ENCODE measurements at places on chromosomes 1 and 21.

GRCh38 chr1:22470227-22470626 lies 18.6 kb downstream of the ZBTB40 start:
- DNase-seq = no peak

DNA sequence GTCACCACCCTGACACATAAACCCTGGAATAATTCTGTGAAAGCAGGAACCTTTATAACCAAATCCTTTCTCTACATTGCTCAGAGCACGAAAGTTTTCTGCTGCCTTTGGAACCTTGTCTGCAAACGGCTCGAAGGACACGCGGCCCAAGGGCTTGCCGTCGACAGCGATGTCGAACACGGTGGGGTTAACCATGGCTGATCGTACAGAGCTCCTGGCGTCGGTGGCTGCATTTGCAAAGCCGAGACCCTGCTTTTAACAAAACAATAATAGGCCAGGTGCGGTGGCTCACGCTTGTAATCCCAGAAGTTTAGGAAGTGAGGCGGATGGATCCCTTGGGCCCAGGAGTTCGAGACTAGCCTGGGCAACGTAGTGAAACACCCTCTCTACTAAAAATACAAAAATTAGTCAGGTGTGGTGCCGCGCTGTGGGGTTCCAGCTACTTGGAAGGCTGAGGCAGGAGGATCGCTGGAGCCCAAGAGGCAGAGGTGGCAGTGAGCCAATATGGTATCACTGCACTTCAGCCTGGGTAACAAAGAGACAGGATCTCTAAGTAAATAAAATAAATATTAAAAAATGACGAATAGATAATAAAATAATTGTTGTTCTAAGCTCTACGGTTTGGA lies 2.2 kb upstream of the EIF2B3 start:
- no peak for DNase-seq

GRCh38 chr21:43995521-43996105 lies 16.5 kb upstream of the TRAPPC10 start:
- no peak for DNase-seq

- DNase-seq = no peak
Observed at GRCh38 chr21:28671549-28672195, 321.0 kb downstream of the LTN1 start.

DNA sequence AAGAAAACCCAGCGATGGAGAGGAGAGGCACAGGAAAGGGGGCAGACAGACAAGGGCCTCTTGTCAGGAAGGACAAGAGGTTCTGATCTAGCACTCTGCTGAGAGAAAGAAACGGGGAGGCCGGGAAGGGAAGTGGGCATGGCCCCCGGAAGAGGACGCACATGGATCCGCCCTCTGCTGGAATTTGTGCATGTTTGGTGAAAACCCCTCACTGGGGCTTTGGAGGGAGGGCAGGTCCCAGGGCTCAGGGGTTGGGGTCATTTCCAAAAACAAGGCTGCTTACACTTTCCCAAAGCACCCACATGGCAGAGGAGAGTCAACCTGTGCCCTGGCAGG lies 32.4 kb upstream of the ECE1 start:
- peak; percentile 72 for DNase-seq
